ENCODE measurements at places on chromosomes 4 and X.

- H3K27me3 ChIP-seq, result no peaks in the 10 kb centered on the region
- no peaks in the 10 kb centered on the region for H3K4me1 ChIP-seq
- H3K27ac ChIP-seq, result no peak overlapping the region
- no peaks in the 10 kb centered on the region for H3K36me3 ChIP-seq
- H3K4me3 ChIP-seq, result no peak overlapping the region
Measured at GRCh38 chr4:89551191-89551590, 243.6 kb upstream of the GPRIN3 start.

GRCh38 chr4:126004941-126005340 is 690.2 kb downstream of the FAT4 start:
- no peaks in the 10 kb centered on the region for H3K4me1 ChIP-seq
- no peaks in the 10 kb centered on the region for H3K27me3 ChIP-seq
- no peak overlapping the region for H3K27ac ChIP-seq
- H3K36me3 ChIP-seq, result no peaks in the 10 kb centered on the region
- DNase-seq, result no peak
- H3K4me3 ChIP-seq, result no peak overlapping the region

GRCh38 chr4:177393236-177393635 is 49.0 kb downstream of the AGA start:
- no peaks in the 10 kb centered on the region for H3K27me3 ChIP-seq
- H3K36me3 ChIP-seq, result no peaks in the 10 kb centered on the region
- no peak overlapping the region for H3K27ac ChIP-seq
- no peak for DNase-seq
- H3K4me1 ChIP-seq, result no peaks in the 10 kb centered on the region

- no peak for DNase-seq
- no peaks in the 10 kb centered on the region for H3K27me3 ChIP-seq
- no peaks in the 10 kb centered on the region for H3K36me3 ChIP-seq
- H3K27ac ChIP-seq, result no peak overlapping the region
Measured at GRCh38 chrX:100948557-100948956, 19.8 kb upstream of the XKRX start.

DNA sequence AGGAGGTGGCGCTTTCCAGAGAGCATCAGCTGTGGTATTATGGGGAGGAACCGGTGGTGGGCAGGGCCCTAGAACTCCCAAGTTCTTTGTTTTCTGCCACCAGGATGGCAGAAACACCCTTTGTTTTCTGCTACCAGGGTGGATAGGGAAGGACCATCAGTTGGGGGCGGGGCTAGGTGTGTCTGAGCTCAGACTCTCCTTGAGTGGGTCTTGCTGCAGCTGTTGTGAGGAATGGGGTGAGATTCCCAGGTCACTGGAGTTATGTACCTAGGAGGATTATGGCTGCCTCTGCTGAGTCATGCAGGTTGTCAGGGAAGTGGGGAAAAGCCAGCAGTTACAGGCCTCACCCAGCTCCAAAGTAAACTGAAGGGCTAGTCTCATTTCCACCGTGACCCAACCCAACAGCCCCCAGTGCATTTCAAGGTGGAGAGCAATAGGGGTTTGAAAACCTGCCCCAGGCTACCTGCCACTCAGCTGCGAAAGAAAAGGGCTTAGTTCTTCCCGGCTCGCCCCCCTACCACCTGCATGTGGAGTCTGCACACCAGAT is 167.8 kb upstream of the FAM241A start:
- DNase-seq, result no peak
- H3K4me1 ChIP-seq, result no peaks in the 10 kb centered on the region
- no peak overlapping the region for H3K4me3 ChIP-seq
- no peak overlapping the region for H3K27ac ChIP-seq
- no peaks in the 10 kb centered on the region for H3K36me3 ChIP-seq

- H3K27ac ChIP-seq, result peak overlapping the region; percentile 53
- no peaks in the 10 kb centered on the region for H3K27me3 ChIP-seq
- peaks cover 25% of the 10 kb centered on the region for H3K4me1 ChIP-seq
Measured at GRCh38 chr4:89294573-89295269, 12.9 kb downstream of the GPRIN3 start.

GRCh38 chr4:146023334-146023967 is 84.8 kb upstream of the ZNF827 start:
- H3K4me1 ChIP-seq, result no peaks in the 10 kb centered on the region
- DNase-seq, result no peak
- no peak overlapping the region for H3K27ac ChIP-seq
- no peak overlapping the region for H3K4me3 ChIP-seq
- H3K36me3 ChIP-seq, result no peaks in the 10 kb centered on the region

DNA sequence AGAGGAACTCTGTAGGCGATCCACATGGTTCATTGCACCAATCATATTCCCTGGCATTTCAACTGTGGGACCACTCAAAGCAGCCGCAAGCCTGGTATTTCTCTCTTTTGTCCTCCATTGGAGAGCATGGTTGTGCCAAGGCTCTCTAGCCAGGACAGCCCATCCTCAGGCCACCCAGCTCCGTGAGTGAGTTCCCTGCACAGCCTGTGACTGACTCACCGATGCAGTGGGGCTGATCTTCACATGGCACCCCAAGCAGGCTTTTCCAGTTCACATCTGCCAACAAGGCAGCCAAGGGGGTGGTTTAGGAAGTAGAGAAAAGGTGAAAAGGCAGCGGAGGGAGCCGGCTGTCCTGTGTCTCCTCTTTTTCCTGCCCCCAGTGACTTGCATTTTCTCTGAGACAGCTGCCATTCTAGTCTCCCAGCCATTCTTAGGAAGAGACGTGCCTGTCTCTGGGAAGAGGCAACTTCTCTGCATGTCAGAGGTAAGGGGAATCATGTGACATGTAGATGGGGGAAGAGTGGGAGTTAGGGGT is 69.2 kb downstream of the MID1IP1 start:
- peaks cover 3% of the 10 kb centered on the region for H3K4me1 ChIP-seq
- H3K27ac ChIP-seq, result no peak overlapping the region
- DNase-seq, result no peak

DNA sequence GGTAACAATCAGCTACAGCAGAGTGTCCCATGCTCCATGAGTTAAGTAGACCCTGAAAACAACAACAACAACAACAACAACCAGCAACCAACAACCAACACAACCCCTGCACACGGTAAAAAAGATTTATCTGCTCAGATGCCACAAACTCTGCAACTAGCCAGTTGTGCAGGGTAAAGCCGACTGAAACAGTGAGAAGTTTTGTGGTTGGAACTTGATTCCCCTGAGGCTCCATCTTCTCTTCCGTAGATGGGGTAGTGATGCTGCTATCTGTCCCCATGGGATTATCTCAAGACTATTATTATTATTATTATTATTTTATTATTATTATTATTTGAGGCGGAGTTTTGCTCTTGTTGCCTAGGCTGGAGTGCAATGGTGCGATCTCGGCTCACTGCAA is 50.6 kb upstream of the RAPGEF2 start:
- DNase-seq, result no peak
- no peaks in the 10 kb centered on the region for H3K27me3 ChIP-seq
- no peaks in the 10 kb centered on the region for H3K36me3 ChIP-seq
- H3K4me1 ChIP-seq, result no peaks in the 10 kb centered on the region
- no peak overlapping the region for H3K27ac ChIP-seq
- H3K4me3 ChIP-seq, result no peak overlapping the region

GRCh38 chr4:173420324-173420752 is 21.4 kb upstream of the SCRG1 start:
- H3K27ac ChIP-seq, result no peak overlapping the region
- DNase-seq, result peak; percentile 15
- H3K4me3 ChIP-seq, result no peak overlapping the region
- H3K36me3 ChIP-seq, result no peaks in the 10 kb centered on the region
- H3K27me3 ChIP-seq, result no peaks in the 10 kb centered on the region

DNA sequence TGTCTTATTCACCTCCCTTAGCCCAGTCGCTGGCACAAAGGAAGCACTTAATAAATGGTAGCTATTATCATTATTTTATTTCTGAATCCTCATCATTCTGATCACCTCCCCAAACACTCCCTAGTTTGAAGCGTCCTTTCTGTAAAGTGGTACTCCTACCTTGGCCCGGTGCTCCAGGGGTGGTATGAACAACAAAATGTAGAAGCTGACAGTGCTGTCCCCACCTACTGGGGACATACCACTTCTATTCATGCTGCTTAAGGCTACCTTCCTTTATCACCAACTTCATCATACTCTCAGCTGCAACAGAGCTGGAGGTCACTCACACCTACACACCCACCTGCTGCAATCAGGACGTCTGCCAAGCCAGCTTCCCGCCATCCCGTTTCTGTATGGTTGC is 40.8 kb upstream of the APLN start:
- H3K4me3 ChIP-seq, result no peak overlapping the region
- peaks cover under 1% of the 10 kb centered on the region for H3K4me1 ChIP-seq
- no peak overlapping the region for H3K27ac ChIP-seq
- H3K27me3 ChIP-seq, result no peaks in the 10 kb centered on the region
- no peaks in the 10 kb centered on the region for H3K36me3 ChIP-seq

DNA sequence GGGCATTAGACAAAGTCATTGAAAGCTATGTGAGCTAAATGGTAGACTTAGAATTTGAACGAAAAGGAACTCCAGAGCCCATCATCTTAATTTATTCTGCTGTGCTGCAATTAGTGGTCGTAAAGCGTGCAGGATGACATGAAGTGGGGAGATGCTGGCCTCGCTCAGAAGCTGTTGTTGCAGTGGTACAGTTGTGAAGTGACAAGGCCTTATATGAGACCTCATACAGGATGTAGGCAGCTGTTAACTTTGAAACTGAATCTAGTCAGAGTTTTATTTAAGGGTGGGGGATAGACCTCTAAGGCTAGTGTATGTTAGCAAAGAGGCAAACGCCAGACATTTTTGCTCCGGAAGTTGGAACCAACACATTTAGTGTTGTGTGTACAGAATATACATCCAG is 13.4 kb downstream of the KLF3 start:
- H3K4me3 ChIP-seq, result no peak overlapping the region
- H3K27ac ChIP-seq, result no peak overlapping the region
- DNase-seq, result no peak
- H3K27me3 ChIP-seq, result no peaks in the 10 kb centered on the region
- H3K36me3 ChIP-seq, result peaks cover 6% of the 10 kb centered on the region
- peaks cover 46% of the 10 kb centered on the region for H3K4me1 ChIP-seq

DNA sequence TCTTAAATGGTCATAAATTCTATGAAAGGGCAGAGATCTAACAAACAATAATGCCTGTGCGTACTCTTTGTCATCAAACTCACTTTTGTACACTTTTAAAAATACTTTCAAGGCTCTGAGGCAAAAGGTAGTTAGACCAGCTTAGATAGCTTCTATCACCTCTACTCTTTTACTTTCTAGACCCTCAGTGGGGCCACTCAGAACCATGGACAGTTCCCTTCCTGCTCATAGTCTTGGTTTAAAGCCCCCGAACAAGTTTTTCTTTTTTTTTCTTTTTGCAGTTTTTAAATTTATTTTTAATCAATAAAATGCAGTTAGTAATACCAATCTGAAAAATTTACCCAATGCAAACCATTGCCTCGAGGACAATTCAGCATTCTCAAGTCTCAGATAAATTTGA is 460.5 kb upstream of the CNKSR2 start:
- no peaks in the 10 kb centered on the region for H3K27me3 ChIP-seq
- no peak overlapping the region for H3K4me3 ChIP-seq
- no peak overlapping the region for H3K27ac ChIP-seq
- no peaks in the 10 kb centered on the region for H3K36me3 ChIP-seq
- DNase-seq, result peak; percentile 56

DNA sequence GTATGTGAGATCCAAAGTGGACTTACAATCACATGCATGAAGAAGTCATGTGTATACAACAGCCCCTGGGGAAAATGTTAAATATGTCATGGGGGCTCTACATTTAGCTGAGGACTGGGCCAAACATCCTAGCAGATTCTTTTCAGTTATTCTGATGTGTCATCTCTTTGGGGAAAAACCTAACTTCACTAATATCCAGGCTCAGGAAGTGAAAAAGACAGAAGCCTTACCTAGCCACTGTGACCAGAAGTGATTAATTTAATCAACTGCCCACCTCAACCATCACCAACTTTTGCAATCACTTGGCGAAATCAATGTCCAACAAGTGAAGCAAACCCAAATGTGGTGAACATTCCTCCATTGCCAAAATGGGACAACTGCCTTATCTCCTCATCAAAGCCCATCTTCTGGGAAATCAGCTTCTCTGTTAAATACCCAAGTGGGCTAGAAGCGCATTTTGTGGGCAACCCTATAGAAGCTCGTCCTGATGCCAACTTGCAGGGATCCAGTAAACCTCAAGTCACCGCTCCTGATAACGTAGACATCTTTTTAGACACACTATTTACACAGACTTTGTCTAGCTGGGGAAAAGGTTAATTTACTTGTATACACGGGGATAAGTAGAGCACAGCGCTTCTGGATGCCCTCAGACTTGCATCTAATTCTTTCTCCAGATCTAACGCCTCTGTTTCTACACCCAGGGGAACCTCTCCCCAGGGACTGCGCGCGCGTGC is 1.4 kb upstream of the HHIP start:
- H3K36me3 ChIP-seq, result no peaks in the 10 kb centered on the region
- peak overlapping the region; percentile 8 for H3K4me3 ChIP-seq
- H3K27ac ChIP-seq, result peak overlapping the region; percentile 52
- H3K4me1 ChIP-seq, result no peaks in the 10 kb centered on the region
- peaks cover 38% of the 10 kb centered on the region for H3K27me3 ChIP-seq

GRCh38 chrX:129961180-129962083 is 21.0 kb upstream of the BCORL1 start:
- no peak overlapping the region for H3K4me3 ChIP-seq
- DNase-seq, result peak; percentile 35
- no peaks in the 10 kb centered on the region for H3K27me3 ChIP-seq
- H3K36me3 ChIP-seq, result no peaks in the 10 kb centered on the region
- peaks cover 8% of the 10 kb centered on the region for H3K4me1 ChIP-seq

- no peak overlapping the region for H3K27ac ChIP-seq
- no peaks in the 10 kb centered on the region for H3K27me3 ChIP-seq
- H3K36me3 ChIP-seq, result no peaks in the 10 kb centered on the region
- peaks cover 4% of the 10 kb centered on the region for H3K4me1 ChIP-seq
- no peak for DNase-seq
Measured at GRCh38 chr4:156515295-156515694, 456.3 kb downstream of the PDGFC start.

DNA sequence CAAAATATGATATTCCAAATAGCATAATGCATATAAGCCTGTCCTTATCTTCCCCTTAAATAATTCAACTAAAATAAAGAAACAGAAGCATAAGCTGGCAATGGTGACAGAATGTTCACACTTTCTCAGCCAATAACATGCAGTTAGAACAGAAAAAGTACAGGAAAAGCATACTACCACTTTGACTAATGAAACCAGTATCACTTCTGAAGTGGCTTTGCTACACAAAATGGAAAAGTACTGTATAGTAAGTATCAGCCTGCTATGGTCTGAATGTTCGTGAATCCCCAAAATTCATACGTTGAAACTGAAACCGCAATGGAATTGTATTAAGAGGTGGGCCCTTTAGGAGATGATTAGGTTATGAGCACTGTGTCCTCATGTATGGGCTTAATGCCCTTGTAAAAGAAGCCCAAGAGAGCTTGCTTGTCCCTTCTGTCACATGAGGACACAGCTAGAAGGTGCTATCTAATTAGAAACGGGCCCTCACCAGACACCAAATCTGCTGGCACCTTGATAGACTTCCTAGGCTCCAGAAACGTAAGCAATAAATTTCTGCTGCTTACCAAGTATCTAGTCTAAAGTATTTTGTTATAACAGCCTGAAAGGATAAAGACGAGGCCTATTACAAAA is 102.6 kb downstream of the PRDM5 start:
- DNase-seq, result no peak
- no peak overlapping the region for H3K4me3 ChIP-seq
- H3K27me3 ChIP-seq, result no peaks in the 10 kb centered on the region
- H3K36me3 ChIP-seq, result peaks cover 4% of the 10 kb centered on the region

All from lung (tissue), 17 donors.